GM20000 (cell line): ENCODE measurements at places on chromosomes 3 and 15.
A peak's percentile ranks its signal among the peaks of the same experiment; 100 is the strongest.

GRCh38 chr15:56732886-56733135 lies 498 bp downstream of the ZNF280D start:
- peak; percentile 19 for DNase-seq

DNA sequence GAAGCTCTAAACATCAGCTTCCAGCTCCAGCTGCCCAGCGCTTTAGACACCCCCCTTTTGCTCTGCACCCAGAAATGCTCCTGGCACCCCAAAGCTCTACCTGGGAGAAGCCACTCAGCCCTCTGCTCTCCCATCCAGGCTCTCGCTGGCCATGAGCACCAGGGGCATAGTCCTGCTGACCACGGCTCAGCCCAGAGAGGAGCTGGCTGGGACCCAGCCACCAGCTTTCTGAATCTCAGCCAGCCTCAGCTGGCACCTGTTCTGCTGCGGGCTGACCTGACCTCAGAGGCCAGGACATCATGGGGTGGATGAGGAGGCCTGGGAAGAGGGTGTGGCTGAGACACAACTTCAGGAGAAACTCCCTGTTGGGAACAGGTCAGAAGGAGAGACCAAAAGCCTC lies 8.6 kb downstream of the NTRK3 start:
- no peak for DNase-seq

- DNase-seq, result no peak
These were observed 49.4 kb downstream of the ZNF148 start for GRCh38 chr3:125325746-125326145.

GRCh38 chr15:99993681-99994131 lies 260.5 kb upstream of the LYSMD4 start:
- no peak for DNase-seq

- no peak for DNase-seq
These were observed 136.8 kb upstream of the BNIP2 start for GRCh38 chr15:59825901-59826300.

- no peak for DNase-seq
These were observed 133.5 kb upstream of the STT3B start for GRCh38 chr3:31399271-31399670.

DNA sequence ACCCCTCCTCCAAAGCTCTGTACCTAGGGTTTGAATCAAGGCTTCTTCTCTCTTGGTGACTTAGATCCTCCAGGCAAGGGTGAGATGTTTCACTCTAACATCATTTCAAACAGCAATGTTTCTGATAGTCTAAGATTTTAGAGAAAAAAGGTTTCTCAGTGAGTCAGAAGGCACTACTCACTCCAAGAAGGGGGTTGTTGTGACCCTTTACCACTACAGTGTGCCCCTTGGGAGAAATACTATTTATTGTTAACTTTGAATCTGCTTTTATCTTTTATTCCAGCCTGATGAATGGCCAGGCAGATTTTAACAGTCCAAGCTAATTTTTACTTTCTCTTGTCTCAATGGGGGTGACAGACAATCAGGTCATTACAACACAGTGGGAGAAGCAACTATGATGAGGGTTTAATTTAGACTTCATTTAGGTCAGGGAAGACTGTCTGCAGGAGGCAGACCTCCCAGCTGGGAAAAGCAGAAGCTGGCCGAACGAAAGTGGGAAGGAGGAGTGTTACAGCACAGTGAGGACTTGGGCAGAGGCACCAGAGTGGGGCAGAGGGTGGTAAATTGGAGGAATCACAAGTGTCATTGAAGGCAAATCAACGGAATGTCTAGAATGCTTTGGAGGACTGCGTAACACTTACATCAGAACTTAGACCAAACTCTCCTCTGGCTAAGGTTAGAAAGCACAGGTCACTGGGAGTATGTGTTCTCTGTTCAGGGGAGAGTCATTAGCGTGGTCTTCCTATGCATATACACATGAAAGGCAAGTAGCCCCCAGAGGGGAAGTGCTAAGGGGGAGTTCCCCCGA lies 21.2 kb downstream of the ZNF860 start:
- DNase-seq, result no peak

GRCh38 chr15:33022629-33023028 lies 171.9 kb downstream of the FMN1 start:
- DNase-seq, result no peak

DNA sequence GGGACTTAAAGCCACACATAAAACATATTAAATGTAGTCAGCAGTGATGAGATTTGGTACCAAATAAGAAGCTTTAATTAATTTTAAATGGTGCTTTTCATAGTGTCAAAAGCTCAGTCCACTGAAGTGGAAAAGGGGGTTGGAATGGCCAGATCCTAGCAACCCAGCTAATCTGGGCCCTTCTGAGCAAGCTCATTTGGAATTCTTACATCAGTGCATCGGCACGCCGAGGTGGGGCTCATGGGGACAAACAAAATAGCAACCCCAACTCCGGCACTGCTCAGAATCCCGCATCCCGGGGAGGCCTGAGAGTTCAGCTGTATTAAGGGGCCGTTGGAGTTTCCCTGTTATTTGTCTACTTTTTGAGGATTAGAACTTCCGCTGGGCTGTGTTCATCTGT lies 526.4 kb downstream of the SOX2 start:
- DNase-seq, result no peak

DNA sequence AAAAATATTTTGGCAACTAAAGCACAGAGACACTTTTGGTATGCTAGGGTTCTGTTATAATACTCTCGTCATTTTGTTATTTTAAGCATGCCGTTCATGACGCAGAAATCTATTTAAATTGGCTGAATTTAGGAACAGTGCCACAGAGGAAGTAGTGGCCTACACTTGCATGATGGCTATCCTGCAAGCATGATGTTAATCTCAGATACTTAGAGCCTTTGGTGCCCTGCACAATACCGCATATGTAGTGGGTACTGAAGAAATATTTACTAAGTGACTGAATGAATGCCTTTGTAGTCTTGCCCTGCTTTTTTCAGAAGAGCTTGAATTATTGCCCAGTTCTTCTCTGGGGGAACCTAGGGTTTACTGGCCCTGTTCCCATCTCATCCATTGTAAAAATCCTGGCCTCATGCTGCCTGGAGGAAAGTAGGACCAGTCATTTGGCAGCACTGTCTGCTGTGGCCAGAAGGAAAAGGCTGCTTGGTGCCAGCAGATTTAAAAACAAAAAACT lies 79.0 kb downstream of the SERPINI1 start:
- DNase-seq, result no peak

DNA sequence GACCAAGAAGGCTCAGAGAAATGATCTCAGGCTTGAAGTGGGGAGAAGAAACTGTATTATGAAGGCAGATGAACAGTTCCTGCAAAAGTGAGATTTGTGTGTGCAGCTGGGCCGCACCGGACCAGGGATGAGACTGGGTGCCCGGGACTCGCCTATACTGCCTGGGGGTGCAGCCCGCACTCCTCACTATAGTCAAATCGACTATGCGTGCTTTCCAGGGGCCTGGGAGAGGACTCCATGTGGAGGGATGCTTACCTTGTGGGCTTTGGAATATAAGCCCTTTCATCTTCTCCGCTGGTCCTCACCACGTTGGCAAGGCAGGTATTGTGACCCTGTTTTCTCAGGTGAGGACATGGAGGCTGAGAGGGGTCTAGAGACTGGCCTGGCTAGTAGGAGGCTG lies 32.9 kb upstream of the APOD start:
- no peak for DNase-seq

DNA sequence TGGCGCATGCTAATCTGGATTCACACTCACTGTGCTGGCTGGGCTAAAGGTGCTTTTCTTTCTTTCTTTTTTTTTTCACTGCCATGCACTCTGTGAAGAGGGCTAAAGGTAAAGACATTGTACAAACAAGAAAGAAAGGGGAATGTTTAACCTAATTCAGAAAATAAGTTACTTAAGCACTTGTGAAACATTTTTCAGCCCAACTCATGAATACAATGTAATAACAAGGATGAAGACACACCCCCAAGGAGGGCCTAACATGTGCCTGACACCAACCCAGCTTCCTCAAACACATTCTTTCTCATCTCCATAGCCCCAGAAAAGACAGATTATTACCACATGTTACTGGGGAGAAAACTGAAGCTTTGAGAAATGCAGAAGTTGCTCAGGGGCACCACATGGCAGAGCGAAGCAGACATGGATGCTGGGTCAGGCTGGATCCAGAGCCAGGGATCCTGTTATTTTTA lies 5.7 kb downstream of the STIMATE start:
- DNase-seq, result no peak

DNA sequence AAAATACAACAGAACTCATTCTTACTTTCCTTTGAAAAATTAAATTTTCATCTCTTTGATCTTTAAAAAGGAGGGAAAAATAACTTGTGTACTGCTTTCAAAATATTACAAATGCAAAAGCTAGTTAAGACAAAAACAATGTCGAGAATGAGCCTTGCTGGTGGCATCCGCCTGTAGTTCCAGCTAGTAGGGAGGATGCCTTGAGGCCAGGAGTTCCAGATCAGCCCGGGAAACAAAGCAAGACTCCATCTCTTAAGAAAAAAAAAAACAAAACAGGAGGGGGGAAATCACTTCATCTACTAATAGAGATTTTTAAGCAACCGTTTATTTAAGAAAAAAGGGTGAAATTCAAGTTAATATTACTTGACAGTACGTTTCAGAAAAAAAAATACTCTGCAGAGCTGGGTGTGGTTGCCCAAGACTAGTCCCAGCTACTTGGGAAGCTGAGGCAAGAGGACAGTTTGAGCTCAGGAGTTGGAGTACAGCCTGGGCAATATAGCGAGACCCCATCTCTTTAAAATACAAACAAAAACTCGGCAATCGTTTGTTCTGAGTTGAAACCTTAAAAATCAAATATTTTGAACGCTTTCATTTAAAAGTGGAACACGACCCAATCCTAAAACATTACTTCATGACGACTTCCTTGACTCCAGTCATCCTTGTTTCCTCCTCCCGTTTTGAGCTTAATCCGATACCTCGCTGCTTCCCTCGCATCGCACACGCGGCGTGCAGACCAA lies 1.2 kb downstream of the KPNA1 start:
- DNase-seq, result no peak

DNA sequence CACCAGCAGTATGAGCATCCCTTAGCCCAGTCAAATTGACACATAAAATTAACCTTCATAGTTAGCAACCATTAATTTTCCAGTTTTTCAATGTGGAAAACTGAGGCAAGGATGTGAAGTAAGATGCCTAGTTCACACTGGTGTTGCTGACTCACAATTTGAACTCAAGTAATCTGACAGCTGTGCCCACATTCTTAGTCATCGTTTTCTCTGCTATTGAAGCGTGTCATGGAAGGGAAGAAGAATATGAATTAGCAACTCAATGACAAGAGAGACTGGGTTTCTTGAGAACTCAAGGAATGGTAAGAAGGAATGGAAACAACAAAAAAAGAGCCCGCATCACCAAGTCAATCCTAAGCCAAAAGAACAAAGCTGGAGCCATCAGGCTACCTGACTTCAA lies 261.4 kb downstream of the EPHA3 start:
- DNase-seq, result no peak

GRCh38 chr3:171432548-171432947 lies 27.7 kb downstream of the TNIK start:
- DNase-seq, result no peak

DNA sequence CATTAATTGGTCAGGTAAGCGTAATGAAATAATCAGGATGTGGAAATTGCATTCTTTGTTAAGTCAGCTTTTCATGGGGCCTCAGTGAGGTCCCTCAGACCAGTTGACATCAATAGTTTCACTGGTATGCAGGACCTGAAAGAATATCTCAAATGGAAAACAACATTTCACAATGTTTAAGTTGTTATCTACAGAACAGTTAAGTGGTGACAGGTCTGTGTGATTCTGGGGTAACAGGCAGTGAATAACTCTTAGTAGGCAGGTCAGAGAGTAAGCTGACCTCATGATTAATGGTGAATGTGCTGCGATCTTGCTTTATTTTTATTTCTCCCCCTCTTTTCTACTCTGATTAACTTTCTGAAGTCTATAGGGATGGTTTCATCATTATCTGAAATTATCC lies 28.9 kb upstream of the ACP3 start:
- no peak for DNase-seq

GRCh38 chr15:38299216-38299615 lies 46.6 kb downstream of the SPRED1 start:
- no peak for DNase-seq

GRCh38 chr3:55951388-55951787 lies 464.3 kb upstream of the WNT5A start:
- no peak for DNase-seq

DNA sequence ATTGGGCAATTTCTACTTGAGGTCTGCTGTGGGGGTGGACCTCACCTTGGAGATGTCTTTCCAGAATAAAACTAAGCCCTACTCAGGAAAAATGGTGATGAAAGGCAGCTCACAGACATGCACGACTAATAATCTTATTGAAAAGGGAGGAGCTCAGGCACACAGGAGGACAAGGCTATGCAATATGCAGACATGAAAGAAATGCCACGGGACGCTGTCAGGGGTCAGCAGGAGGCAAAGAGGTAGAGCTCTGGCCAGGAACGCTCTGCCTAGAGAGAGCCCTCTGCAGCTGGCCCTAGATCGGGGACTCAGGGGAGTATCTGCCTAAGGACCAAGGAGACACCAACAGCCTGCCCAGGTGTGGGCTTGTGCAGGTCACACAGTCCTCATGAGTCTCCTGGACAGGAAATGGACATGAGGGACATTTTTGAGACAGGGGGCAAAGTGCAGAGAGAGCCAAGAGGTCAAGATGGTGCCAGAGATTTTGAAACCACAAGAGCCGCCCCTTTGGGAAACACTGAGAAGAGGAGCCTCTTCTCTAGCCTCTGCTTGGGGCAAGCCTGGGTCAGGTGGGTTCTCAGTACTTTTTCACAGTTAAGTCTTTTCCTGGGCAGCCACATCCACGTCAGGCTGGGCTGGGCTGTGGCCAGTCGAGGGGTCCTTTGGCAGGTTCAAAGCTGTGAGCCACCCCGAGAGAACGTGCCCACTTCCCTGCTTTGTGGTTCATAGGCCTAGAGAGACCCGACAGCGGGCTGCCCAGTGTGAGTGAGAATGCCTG lies 23.2 kb downstream of the EAF1 start:
- no peak for DNase-seq
